ENCODE measurements at places on chromosomes 16 and 17.
A peak's percentile ranks its signal among the peaks of the same experiment; 100 is the strongest.

- no peak for DNase-seq
These were observed 21.0 kb downstream of the ACE start for GRCh38 chr17:63497708-63498483.

DNA sequence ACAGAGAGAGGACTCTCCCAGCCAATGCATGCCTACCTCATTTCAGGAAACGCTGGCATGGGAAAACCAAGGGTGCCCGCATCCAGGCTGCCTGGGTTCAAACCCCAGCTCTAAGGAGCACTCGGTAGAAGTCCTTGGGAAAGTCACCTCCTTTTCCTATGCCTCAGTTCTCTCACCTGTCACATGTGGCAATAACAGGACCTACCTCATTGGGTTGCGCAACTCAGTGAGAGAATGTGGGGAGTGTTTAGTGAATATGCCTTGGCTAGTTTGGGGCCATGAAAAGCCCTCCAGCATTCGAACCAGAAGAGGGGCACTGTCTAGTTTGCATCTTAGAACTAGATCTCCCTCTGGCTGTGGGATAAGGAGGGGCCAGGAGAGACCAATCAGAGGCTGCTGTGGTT, 9.0 kb upstream of the NXPH3 start:
- no peak for DNase-seq

DNA sequence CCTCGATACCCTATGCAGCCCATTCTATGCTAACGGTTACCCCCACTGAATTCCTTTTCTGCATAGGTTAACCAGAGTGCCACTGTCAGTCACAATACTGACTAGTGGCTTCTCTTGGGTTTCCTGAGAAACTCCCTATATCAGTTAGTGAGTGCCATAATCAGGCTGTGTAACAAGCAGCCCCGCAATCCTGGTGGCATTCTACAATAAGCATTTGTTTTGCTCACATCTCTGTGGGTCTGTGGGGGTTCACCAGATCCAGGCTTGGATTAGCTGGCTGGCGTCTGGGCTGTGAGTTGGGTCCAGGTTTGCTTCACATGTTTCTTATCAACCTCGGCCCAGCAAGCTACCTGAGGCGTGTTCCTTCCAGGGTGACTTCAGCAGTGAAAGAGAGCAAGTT, 42.4 kb downstream of the TMEM235 start:
- no peak for DNase-seq

DNA sequence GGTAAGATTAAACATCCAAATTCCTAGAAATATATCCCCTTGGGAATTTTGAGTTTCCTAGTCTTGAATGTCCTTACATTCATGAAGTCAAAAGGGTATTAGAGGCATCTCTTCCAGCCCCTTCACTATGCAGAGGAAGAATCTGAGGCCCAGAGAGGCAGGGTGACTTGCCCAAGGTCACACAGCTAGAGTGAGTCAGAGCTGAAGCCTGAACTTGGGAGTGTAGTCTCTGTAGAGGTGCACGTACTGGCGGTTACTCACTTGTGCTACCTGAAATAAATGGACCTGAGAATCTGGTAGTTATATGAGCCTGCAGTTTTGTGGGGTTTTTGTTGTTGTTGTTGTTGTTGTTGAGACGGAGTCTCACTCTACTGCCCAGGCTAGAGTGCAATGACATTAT, 164.0 kb downstream of the XYLT1 start:
- DNase-seq: no peak

- no peak for DNase-seq
These were observed 30.1 kb upstream of the MMD start for GRCh38 chr17:55451758-55452138.

- DNase-seq: no peak
These were observed 2.0 kb upstream of the TMEM11 start for GRCh38 chr17:21215935-21216334.

DNA sequence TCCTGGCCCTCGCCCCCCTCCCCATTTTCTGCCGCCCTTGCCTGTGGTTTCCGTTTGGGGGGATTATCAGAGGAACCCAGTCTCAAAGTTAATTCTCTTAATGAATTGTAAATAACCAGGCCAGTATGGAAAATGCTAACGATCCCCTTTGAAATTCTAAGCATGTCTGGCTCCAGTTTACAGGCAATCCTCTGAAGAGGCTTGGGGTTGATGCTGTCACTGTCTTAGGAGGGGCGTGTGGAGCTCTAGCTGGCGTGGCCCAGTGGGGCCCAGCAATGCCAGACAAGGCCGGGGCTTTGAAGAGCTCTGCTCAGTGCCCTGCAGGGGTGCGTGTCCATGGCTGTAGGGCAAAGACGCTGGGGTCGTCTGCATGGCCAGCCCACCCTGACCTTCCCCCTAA, 164.6 kb downstream of the CYLD start:
- DNase-seq: no peak

DNA sequence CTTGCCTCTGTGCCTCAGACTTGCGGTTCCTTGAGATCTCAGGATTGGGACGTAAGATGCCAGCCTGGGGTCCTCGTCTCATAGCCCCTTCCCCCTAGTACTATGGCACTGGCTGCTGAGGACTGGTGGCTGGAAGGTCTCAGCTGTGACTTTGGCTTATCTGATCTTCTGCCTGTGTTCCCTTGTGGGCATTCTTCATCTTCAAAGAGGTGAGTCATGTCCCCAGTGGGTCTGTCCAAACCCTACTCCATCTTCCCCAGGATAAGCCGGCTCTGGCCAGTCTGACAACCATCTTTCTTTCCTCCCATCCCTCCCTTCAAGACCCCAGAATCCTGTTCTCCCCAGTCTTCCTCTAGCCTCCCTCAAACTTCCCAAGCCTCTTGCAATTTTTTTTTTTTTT, 3.6 kb downstream of the CD19 start:
- DNase-seq: no peak

GRCh38 chr16:69407702-69408323, 16.6 kb upstream of the CYB5B start:
- no peak for DNase-seq

DNA sequence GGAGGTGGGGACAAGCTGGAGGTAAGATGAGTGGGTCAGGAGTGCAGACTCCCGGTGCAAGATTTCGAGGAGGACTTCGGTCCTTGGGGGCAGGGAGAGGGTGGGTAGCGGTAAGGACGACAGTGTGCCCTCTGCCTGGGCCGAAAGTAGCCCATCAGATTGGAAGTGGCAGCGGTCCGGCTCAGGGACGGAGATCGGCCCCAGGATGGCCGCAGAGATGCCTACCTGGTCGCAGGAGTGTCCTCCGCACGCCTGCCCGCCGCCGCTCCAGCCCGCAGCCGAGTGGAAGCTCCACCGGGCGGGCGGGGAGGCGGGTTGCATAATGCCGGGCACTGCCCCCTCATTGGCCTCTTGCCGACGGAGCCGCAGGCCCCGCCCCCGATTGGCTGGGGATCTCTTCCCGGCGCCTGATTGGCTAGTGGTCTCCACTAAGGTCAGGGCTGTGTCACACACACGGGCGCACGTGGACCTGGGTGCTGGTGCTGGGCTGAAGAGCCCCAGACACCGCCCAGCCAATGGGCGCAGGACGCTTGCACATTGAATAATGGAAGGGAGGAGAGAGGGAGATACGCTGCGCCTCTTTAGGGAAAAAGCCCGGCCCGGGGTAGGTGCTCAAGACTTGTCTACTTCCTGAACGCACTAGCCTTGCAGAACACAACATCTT, at the start of gene PER1:
PER1 (minus strand) TSS at position 293 of the 664 bp plus-strand sequence. CDS start 1,698 bp downstream, outside the sequence.
- peak; percentile 94 for DNase-seq

DNA sequence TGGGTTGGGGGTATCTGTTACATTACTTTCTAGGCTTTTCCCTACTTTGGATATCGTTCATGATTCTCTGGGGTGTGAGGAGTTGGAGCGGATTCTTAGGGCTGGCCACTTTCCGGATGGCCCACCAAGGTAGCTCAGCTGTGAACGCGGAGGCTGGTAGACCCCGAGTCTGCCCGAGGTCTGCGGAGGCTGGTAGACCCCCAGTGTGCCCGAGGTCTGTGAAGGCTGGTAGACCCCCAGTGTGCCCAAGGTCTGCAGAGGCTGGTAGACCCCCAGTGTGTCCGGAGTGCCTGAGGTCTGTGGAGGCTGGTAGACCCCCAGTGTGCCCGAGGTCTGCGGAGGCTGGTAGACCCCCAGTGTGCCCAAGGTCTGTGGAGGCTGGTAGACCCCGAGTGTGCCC, 99.2 kb upstream of the ZNF469 start:
- no peak for DNase-seq

DNA sequence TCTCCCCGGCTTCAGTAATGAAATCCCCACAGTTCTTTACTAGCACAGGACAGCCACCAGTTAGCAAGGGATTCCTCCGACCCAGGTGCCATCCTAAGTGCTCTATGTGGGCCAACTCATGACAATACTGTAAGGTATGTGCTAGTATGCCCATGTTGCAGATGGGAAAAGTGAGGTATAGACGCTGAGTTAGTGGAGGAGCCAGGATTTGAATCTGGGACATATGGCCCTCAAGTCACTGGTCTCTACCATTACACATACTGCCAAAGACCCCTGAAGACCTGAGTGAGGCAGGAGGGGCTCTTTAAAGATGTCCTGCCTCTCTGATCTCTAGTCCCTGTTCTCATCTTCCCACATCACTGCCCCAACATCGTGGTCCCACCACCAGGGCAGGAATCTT, 36.2 kb upstream of the MRPS23 start:
- no peak for DNase-seq

DNA sequence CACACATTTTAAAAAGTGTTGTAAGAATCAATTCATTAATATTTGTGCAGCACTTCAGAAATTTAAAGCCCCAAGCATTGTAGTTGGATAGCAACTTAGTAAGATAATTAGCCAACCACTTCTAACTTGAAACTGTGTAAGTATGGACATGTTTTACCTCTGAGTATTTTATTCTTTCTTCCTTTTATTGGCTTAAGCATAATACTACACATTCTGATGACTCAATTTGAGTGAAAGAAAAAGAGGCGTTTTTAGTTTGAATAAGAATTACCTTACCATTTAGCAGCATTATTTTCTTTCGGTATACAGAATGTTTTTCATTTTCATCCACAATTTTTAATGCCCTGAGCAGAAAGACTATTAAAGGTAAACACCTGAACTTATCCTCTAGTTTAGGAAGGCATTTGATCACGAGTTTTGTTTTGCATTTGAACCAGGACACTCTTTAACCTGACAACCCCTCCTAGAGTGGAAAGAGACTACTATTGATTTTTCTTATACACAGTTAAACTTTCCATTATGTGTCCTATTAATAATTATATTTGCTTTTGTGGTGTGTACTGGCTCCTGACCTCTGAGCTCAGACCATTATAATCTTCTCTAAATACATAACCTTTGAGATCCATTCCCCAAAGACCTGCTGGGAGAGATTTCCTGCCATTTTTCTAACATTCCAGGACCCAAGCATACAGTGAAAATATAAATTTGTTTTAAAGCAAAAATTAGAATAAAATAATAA, 9.2 kb downstream of the NACA2 start:
- no peak for DNase-seq

DNA sequence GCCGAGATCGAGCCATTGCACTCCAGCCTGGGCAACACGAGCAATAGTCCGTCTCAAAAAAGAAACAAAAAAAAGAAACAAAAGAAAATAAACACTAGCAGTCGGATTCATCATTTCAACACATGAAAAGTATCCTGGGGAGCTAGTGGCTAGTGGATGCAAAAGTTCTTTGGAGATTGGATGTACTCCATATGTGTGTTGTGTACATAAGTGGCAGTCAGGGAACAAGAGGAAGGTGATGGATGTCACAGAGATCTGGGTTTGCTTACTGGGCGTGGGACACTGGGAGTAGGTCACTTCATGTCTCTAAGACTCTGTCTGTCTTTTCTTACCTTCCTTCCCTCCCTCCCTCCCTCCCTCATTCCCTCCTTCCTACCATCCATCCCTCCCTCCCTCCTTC, 35.4 kb downstream of the MRC2 start:
- no peak for DNase-seq

- peak; percentile 51 for DNase-seq
These were observed 729 bp downstream of the ADORA2B start for GRCh38 chr17:15945527-15946191.

GRCh38 chr17:62963296-62963695, 2.7 kb upstream of the TANC2 start:
- DNase-seq: no peak

DNA sequence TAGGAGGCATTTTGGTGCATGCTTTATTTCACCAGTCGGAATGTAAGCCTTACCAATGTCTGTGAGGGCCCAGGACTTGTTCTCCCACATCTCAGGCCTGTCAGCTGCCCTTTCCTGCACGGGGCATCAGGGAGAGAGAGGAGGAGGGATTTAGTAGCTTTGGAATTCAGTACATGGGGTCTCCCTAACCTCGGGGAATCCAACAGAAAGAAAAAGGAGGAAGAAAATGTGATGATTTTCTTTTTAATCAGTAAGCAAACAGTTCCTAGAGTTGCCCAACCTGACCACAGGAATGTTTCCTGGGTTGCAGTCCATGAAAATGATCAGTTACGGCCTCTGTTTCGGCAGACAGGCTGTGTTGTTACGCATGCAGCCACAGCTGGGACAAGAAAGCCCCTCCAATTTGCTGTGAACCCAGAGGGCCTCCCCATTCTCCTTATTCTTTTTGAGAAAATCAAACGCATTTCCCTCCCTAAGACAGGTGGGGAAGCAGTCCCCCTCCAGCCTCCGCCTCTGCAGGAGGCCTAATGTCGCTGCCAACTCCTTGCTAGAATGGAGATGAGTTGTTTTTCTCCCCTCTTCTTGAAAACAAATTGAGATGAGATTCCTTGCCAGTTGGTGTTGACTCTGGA, 53.1 kb upstream of the TANGO6 start:
- DNase-seq: no peak

DNA sequence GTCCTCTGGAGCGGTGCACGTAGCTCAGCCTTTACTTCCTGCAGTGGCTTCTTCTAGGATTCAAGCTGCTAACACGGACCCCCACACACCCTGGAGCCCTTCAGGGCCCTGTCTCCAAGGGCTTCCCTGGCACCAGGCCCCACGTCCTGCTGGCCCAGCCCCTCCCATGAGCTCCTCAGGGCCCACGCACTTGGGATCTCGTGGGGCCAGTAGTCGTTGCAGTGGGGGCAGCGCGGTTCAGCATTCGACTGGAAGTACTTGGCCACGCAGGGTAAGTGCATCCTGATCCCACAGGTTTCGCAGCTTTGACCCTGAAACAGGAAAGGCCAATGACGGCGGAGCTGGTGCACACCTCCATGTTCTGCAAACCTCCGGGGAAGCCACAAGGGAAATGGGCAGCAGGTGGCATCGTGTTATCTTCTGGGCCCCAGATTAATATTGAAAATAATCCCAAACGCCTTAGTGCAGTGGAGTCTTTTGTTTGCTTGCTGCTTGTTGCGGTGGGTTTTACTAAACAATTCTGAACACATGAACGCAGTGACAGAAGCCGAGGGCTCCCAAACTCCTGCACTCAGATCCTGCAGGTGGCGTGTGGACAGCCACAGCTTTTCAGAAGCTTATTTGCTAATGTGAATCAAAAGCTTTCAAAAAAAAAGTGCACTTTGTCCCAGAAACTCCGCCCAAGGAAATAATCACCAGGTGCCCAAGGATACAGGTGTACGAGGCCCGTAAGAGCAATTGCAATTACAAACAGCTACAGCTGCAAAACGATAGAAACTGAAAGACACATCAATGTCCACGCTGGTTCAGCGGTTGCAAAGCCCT, 22.4 kb downstream of the KDM8 start:
- no peak for DNase-seq

- DNase-seq: peak; percentile 66
These were observed 1.6 kb downstream of the HIC1 start for GRCh38 chr17:2056206-2057174.

All from stimulated activated CD8-positive, alpha-beta memory T cell treated with anti-CD3 and anti-CD28 coated beads, Interleukin-4, amount 100 ng/mL, for 48 hours (primary cell).